ENCODE measurements at places on chromosomes 16 and 17.

DNA sequence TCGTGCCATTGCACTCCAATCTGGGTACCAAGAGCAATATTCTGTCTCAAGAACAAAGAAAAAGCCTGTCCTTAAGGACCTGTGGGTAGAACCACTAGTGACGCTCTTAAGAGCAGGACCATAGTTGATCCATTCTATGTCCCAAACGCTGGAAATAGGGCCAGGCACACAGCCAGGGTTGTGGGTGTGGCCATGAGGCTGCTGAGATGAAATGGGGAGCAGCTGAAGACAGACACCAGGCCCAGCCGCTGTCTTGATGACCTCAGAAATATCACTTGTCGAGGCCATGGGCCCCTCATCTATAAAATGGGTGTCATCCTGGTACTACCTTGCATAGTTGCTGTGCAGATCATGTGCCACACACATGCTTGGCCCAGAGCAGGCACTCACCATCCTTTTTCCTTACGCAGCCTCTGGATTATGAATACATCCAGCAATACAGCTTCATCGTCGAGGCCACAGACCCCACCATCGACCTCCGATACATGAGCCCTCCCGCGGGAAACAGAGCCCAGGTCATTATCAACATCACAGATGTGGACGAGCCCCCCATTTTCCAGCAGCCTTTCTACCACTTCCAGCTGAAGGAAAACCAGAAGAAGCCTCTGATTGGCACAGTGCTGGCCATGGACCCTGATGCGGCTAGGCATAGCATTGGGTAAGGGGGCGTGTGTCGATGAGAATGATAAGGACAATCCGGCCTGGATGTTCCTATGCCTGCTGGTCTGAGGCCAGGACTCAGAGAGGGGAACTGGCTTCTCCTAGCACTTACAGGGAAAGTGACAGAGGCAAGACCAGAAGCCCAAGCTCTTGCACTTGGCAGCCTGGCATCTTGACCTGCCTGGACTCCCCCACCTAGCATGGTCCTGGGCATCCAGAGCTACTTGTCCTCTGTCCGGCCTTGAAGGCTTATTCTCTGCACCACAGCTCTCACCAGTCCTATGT is 25.5 kb downstream of the CDH5 start:
- DNase-seq = no peak

DNA sequence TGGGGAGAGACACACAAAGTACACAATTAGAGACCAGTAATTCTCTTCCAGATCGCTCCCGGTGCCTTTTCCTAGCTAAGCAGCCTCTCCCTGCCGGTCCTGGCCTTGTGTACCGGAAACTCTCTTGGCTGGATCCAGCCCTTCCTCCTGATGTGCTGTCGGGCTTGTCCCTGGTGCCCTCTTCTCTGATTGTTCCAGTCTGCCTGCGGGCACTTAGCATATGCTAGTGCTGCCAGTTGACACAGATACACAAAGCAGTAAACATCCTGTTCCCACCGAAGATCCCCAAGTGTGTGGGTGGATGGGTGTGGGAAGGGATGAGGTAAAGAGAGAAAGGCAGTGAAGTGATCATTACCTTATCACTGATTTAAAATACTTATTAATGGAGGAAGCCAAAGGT is 9.7 kb downstream of the HS3ST3B1 start:
- peak; percentile 36 for DNase-seq

- no peak for DNase-seq
These were observed 21.7 kb upstream of the VWA3A start for GRCh38 chr16:22070361-22071330.

- DNase-seq = no peak
These were observed 450.3 kb upstream of the CDH11 start for GRCh38 chr16:65572156-65572555.

DNA sequence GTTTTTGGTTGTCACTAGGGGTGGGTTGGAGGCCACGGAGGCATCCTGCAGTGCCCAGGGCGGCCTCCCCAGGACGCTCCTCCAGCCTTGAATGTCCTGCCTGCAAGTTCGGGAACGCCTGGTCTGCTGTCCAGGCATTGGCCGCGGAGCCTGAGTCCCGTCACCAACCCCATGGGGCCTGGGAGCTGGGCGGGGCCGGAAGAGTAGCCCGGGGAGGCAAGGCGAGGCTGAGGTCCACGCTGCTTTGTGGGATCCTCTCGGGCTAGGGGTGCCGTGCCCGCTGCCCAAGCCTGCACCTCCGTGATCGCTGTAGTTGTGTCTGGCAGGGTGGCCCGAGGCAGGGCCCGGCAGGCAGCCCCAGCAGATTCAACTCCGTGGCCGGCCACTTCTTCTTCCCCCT is 12.8 kb downstream of the TELO2 start:
- no peak for DNase-seq

DNA sequence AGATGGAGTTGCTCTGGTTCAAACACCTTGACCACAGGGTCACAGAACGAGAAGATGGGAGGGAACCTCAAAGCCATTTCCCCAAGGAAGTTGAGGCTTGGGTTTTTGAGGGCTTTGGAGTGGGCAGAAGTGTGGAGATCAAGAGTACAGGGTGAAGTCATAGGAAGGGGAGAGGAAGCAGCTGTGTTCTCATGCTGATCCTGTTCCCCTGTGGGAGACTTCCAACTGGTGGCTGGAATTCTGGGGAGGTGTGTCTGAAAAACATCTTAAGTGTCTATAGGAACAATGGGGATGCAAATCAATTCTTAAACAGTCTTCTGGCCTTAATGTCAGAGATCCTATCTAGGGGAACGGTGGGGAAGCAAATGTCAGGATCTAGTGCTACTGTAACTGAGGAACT is 38.8 kb upstream of the HSBP1 start:
- peak; percentile 50 for DNase-seq

DNA sequence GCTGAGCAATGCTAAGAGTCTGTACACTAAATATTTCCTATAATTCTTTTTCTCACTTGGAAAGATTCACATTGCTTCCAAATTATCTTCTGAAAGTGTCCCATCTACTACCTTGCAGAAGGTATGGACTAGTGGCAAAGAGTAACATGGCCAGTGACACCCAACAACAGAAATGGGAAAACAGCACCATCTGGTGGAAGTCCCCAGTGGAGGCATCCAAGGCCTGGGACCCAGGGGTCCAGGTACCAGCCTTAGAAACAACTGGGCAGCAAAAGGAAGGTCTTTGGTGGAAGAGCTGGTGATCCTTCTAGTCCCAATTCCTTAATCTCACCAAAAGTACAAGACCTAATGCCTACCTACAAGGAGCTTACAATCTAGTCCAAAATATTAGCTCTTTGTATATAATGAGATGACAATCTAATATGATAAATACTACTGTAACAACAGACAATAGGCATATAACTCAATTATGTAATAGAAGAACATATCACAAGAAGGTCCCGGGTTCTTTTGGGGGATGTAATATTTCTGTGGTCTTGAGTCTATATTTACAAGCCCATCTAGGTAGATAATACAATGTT is 55.3 kb downstream of the SKAP1 start:
- peak; percentile 39 for DNase-seq

DNA sequence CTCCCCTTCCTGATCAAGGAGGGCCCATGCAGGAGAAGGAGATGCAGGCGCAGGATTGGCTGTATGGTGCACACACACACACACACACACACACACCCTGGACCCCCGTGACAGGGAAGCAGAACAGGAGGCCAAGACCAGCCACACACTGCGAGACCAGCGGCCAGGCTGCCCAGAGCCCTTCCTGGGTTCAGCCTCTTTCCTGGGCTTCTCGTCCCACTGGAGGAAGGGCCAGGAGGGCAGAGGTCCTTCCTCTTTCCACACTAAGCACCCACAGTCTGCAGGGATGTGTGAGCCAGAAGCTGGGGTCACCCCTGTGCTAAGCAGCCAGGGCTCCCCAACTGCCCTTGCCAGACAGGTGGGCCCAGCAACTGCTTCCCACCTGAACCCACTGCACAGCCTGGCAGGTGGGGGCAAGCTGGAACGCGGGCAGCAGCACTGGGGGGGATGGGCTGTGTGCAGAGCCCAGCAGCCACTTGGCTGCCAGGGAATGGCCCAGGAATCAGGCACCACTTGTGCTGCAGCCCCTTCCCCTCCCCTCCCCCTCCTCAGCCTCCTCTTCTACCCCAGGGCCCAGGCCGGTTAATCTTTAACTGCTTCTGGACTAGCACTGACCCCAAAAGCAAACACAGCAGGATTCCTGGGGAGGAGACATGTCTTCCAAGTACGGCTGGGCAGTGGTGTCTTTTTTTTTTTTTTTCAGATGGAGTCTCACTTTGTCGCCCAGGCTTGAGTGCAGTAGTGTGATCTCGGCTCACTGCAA is 44.6 kb upstream of the SLC38A10 start:
- DNase-seq = peak; percentile 75

DNA sequence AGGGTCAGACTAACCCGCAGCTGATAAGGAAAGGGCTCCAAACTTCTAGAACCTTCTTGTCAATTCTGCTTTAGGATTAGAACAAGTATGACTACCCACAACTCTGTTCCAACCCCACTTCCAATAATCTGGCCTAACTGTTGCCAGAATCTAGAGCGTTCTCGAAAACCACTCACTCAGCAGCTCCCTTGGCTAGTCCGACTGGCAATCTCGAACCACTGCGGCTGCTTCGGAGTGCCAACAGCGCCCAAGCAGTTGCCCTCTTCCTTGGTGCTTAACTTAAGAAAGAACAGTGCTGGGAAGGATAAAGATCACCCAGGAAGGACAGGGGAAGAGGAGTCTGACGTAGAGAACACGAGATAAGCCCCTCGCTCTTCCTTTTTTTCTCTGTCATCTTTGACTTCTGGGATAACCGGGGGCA is 818 bp downstream of the DNAJC7 start:
- DNase-seq = peak; percentile 59
